Spinal cord (tissue), 10 donors: ENCODE measurements at places on chromosomes 1 and 21. TPM values are rescaled to one million over a fixed set of nuclear protein-coding genes. Genes with fewer than 3 reads are reported as not detected.

GRCh38 chr1:243438815-243439214 is 183.0 kb downstream of the SDCCAG8 start:
- DNase-seq: no peak

DNA sequence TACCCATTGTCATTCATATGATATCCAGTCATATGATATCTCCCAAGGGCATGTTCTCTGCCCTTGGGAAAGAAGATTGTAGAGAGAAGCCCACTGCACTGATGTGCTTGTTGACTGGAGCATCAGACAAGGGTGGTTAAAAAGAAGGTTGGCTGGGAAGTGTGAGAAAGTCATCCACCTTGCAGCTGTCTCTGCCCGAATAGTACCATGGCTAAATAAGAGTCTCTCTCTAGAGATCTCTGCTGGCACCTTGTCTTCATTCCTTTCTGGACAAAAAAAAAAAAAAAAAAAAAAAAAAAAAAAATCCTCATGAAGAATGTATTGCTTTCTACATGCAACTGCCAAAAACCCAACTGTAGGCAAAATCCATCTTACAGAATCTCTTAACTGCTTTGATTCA is 349.7 kb upstream of the ESRRG start:
- no peak for DNase-seq

GRCh38 chr1:248696261-248696660 is 6.3 kb downstream of the OR14I1 start:
- no peak for DNase-seq

ATP5IF1 gene
- total RNA-seq: 182 TPM

ZNF362 gene
- 10.1 TPM for total RNA-seq

DNA sequence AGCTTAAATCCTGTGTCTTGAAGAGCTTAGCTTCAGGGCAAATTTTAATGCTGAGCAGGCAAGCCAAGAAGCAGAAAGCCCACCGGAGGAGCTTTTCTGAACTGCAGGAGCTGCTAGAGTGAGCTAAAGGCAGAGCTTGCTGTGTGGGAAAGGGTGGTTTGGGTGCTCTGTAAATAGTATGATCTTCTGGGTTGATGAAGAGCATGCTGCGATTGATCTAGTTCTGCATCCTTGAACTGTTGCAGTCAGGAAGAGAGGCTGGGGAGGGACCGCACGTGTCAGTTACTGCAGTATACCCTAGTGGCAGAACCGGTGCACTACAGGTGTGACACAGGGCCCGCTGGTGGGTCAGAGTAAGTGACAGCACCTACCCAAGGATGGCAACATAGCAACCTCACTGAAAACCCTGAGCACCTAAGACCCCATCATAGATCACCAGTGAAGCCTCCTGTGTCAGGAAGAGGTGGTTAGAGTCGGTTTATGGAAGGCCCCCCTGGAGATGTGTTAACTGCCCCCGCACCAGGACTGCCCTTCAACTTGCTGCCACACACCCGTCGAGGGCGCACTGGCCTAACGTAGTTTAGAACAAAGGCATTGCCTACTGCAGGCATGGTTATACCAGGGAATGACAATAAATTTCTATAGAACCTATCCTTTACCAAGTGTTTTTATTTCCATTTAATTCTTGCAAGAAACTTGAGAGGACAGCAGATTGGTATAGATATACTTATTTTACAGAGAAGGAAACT is 146.0 kb upstream of the KIAA0040 start:
- DNase-seq: peak; percentile 54

- DNase-seq: no peak
These were observed 256.3 kb upstream of the DUSP10 start for GRCh38 chr1:221998186-221998612.

GJA4 gene
- 4.0 TPM for total RNA-seq

- DNase-seq: no peak
These were observed 49.4 kb downstream of the TBCE start for GRCh38 chr1:235416662-235417049.

CASZ1 gene
- 8.2 TPM for total RNA-seq

GRCh38 chr21:34852448-34852847 is 183.7 kb downstream of the CLIC6 start:
- no peak for DNase-seq

- no peak for DNase-seq
These were observed 165.1 kb downstream of the TGFB2 start for GRCh38 chr1:218510153-218510772.

PRR9 gene
- total RNA-seq: not detected

CCDC17 gene
- total RNA-seq: not detected

POLR3GL gene
- 40.2 TPM for total RNA-seq

SH3BGR gene
- 6.2 TPM for total RNA-seq

DNA sequence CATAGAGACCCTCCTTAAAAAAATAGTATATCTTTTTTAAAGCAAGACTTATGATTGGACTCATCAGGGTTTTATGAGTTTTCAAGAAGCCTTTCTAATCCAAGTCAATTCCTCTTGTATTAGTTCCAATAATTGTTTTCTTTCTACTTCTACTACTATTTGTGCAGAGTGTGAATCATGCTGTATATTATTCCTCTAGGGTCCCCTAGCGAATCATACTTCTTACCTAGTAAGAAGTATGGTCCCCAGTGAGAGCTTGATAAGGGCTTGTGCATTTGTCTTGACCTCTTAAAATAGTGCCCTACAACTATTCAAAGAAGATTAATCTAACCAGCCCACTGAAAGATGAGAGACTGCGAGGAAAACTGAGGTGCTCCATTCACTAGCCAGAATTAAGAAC is 715.7 kb upstream of the ZP4 start:
- DNase-seq: no peak

GRCh38 chr1:45552331-45552730 is 1.7 kb downstream of the AKR1A1 start:
- DNase-seq: no peak

DENND2C gene
- total RNA-seq: 9.3 TPM

DNA sequence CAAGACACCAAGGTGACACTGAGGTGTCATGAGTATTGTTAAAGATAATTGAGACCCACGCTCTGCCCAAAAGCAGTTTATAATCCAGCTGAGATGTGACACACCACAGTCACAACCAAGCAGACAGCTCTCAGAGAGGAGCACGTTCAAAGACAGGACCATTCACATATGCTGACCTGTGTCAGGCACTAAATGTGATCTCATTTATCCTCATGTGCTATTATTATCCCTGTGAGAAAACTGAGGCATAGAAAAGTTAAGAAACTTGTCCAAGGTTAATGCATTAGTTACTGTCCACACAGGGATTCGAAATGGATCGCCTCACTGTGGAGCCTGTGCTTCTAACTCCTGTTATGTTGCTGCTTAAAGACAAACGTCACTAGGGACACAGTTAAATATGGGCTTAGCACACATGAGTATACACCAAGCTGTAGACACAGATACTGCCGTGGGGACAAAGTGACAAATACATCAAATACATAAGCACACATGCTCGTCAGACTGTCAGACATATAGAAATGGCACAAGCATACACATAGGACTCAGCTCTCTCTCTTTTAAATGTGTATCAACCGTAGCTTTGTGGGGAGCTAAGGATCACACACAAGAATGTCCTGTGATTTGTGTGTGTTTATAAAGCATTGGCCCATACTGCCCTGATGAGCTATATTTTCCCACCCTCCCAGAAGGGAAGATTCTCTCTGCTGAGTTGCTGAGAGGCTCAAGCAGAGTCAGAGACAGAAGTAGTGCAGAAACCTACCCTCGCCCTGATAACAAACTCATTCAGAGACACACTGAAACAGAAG is 3.5 kb upstream of the IGSF8 start:
- no peak for DNase-seq

DNA sequence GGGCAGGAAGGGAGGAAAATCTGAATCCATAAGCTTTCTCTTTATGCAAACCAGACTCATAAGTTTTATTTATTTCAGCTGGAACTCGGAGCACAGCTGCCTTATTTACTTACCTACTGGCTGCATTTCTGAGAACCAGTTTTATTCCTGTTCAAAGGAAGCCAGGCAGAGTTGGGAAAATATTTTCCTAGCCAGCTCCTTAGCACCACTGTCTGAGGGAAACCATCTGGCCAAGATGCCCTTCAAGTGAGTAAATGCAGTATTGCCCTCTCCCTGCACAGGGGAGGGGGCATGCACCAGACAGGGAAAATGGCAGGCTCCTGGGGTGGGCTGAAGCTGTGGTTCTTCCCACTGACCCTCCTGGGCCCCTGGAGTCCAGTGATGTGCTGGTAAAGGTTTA is 28.9 kb upstream of the FMOD start:
- no peak for DNase-seq

DNA sequence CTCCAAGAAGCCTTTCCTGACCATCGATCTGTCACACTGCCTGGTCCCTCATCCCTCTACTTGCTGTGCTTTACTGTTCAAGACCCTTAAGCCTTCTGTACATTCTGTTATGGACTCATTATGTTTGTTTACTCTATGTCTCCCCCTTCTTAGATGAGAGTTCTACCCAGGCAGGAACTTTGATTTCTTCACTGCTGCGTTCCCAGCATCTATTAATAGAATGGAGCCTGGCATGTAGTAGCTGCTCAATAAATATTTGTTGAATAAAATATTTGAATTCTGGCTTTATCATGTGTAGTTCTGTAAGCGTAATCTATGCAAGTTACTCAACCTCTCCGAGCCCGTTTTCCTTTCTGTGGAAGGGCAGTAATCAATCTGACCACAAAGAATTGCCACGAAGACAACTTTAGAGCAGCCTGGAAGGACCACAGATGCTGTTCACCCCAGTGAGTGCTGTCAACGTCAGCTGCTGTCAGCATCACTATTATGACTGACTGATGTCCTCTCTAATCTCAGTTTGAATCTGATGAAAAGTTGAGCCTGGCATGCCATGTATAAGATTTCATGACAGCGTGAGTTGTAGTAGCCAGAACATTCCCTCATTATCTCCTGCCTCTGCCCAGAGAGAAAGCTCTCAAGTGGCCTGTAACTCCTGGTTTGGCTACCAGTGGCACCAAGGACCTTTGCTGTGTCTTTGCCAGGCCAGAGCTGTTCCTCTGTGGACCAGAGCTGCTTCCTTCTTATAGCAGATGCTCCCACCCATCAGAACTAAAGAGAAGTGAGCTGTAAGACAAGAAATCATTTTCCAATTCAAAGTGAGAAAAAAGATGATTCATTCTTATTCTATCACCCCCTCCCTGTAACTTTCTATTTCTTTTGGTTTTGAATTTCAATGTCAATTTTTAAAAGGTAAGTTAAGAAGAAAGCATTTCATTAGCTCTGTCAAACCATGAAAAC is 94.5 kb downstream of the PRDM2 start:
- no peak for DNase-seq

PEAR1 gene
- total RNA-seq: 3.5 TPM

GRCh38 chr21:29718081-29718815 is 221.5 kb downstream of the GRIK1 start:
- no peak for DNase-seq

DNA sequence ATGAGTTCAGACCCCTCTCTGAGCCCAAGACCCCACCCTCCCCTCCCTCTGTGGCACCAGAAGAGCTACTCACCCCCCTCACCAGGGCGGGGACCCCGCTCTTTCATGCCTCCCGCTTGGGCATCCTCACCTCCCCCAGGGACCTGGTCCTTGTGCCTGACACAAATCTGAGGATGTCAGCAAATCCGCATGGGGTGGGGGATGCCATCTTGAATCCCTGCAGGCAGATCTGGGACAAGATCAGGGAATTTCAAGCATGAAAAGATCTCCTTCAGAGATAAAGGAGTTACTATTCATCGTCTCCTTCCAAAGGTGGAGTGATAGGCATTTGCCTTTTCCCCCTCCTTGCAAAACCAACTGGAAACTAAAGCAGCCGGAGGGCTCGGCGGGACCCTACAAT is 81.1 kb downstream of the DISP3 start:
- no peak for DNase-seq

FAM110D gene
- 0.10 TPM for total RNA-seq

- DNase-seq: no peak
These were observed 37.4 kb downstream of the TMCO4 start for GRCh38 chr1:19762175-19762779.

DNA sequence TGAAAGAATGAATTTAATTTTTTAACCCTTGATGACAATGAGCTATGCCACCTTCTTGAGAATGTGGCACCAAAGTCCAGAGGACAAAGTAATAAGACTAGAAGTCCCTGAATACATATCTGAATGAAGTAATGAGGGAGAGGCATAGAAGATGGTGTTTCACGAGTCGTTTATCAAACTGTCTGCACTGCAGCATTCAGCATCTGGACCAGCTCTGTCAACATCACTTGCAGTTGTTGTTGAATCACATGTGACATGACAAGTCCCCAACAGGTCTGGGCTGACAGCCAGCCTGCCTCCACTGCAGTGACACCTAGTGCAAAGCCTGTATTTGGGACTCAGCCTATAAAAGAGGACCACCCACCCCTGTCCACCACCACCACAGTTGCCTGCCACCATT is 17.3 kb upstream of the GALNT2 start:
- no peak for DNase-seq

GRCh38 chr1:236808005-236808404 is 12.9 kb downstream of the MTR start:
- DNase-seq: no peak

LRRC8B gene
- 9.3 TPM for total RNA-seq
